NT2/D1 (cell line): ENCODE measurements at places on chromosomes 1 and 21.

GRCh38 chr1:160519642-160520435 lies 3.2 kb downstream of the SLAMF6 start:
- DNase-seq = no peak

DNA sequence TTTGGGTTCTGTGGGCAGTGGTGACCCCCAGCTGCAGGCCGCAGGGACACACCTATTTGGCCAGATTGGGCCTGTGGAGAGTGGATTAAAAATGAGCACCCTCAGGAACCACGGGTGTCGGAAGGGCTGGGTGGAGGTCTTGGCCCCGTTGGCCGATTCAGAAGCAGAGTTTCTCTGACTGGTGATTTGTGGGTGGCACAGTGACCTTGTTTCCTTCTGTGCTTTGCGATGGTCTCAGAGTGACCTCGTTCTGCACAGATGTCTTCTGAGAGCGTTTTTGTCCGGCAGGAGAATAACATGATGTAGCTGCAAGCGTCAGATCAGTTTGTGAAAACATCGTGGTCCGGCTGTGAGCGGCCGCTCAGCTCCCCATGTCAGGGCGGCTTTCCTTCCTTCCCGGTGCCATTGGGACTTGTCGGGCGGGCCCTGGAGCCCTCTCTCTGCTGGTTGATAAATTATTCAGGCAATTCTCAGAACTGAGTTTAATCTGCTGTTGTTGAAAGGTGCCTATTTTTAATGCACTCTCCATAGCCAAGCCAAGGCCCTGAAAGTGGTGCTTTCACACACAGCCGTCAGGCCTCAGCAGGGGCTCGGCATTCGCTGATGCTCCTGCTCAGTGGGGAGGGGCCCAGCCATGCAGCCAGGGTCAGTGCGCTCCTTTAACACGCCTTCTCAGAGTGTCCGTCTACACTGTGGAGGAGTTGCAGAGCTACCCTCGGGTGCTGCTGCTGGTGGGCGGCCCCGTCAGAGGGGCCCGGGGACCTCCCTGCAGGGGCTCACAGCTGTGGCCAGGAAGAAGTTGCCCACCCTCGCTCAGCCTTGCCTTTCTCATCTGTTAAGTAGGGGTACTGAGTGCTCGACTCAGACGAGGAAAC lies 26.8 kb downstream of the TRPM2 start:
- DNase-seq = no peak

GRCh38 chr1:204858363-204858821 lies 12.3 kb upstream of the NFASC start:
- peak; percentile 16 for DNase-seq

- DNase-seq = no peak
Observed at GRCh38 chr1:86000601-86001000, 156.0 kb downstream of the COL24A1 start.

DNA sequence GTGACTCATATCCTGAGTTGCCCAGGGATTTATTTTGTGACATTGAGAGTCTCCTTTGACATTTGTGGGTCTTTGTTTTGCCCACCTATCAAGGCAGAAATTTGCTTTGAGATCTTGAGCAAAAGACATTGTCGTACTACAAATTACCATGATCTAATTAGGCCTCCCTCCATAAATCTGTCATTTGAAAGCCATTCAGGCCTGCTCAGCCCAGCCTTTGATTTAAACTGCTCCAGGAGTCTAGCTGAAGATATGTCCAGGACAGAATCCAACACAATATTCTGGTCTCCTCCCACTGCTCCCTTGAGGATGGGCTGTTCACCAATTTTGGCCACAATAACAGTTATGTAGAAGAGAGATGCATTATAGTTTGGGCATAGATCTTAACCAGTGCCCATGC lies 86.7 kb downstream of the PROX1 start:
- DNase-seq = no peak

DNA sequence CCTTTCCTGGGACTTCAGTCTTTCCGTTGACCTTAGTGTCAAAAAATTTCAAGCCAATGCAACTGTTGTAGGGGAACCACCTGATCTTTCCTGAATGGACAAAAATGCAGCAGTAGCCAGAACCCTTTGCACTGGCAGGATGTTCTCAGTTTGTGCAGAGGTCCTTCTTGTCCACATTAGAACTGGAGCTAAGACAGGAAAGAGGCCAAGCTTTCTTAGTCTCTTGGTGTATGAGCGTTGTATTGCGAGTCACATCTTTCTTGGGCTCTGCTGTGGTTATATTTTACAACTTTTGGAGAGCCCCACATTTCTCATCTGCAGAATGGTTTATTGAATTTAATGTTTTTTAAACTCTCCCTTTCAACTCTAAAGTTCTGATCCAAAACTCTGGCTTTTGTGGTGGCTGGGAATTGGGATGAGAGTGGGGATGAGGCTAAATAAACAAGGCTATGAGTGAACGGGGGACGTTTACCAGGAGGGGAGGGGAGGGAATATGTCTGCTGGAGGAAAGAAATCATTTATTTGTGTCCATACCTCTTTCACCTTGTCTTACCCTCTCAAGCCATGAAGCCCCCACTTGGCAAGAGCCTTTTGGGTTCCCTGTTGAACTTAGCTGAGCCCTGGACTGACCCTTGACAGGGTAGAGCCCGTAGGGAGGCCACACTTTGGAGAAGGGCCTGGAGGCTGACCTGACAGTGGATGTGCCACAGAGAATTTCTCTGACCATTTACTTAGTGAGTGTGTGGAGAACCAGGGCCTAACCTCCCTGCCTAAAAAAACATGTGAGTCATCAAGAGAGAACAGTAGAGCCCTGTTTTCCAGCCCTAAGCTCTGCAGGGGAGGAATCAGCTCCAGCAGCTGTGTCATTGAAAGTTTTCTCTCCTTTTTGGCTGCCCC lies 586 bp downstream of the CHI3L2 start:
- DNase-seq = no peak

DNA sequence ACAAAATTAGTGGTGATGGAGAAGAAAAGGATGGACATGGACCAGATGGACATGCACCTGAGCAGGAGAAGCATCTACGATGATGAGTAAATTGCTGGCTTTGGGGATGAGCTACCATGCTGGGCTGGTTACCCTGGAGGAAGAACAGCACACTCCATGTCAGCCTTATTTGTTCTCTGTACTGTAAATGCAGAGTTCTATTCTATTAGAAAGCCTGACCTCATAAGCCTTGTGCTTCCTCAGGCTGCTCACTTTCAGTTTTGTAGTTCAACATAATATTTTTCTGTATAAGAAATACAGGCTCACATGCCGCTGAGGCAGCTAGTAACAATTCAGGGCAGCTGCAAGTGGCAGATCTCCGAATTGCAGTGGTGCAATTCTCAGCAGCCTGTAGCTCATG lies 249.6 kb downstream of the PLA2G4A start:
- DNase-seq = no peak

GRCh38 chr1:155017946-155018316 lies 15.3 kb downstream of the ZBTB7B start:
- no peak for DNase-seq

GRCh38 chr1:11594625-11595024 lies 59.6 kb downstream of the FBXO2 start:
- DNase-seq = no peak

- DNase-seq = no peak
Observed at GRCh38 chr1:233907151-233907550, 2.7 kb downstream of the SLC35F3 start.

DNA sequence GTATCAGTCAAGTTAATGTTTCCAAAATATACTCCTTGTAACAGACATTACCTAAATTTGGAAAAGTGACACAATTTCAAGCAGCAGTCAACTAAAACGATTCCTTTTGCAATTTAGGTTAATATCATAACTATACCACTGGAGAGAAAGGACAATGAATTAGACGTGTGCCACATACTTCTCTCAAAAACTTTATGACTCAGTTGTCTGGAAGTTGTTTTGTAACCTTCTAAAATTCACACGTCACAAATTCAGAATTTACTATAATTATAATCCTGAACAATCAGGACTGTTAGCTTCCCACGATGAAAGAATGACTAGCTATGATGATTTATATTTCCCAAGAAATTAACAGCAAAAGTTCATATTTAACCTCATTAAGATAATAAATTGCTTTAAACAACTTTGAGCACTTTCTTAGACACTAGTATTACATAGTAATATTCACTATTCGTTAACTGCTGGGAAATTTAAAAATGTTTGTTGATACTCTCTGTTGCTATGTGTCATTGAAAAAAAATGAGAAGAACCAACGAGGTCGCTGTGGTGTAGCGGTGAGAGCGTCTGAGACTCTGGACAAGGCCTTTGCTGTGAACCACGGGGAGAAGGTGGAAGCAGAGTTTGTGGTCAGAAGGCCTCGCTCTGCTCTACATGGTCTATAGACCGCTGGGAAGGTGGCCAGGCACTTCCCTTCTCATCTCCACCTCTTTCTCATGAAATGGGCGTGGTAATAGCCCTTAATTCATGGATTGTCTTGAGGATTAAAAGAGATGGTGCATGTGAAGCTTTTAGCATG lies 27.9 kb upstream of the BATF3 start:
- DNase-seq = no peak

GRCh38 chr1:1797731-1798341 lies 19.6 kb upstream of the NADK start:
- no peak for DNase-seq

DNA sequence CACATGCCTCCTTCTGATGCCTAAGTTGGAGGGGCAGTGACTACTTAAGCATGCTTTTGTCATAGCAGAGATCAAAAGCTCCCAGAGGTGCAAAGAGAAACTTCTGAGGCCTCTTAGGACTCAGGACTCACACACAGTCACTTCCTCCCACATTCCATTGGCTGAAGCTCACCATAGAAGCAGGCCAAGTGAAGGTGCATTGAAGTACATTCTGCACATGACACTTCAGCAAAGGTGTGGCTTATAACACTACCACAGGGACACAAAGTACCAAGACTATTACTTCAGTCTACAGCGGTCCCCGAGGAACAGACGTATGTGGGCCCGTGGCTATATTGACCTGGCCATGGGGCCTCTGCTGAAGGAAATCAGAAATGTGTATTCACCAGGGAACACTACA lies 2.5 kb upstream of the POGK start:
- DNase-seq = no peak
